Glomerular endothelial cell (primary cell): ENCODE measurements at places on chromosomes 4 and X. TPM values are rescaled to one million over a fixed set of nuclear protein-coding genes. Genes with fewer than 3 reads are reported as not detected.

DNA sequence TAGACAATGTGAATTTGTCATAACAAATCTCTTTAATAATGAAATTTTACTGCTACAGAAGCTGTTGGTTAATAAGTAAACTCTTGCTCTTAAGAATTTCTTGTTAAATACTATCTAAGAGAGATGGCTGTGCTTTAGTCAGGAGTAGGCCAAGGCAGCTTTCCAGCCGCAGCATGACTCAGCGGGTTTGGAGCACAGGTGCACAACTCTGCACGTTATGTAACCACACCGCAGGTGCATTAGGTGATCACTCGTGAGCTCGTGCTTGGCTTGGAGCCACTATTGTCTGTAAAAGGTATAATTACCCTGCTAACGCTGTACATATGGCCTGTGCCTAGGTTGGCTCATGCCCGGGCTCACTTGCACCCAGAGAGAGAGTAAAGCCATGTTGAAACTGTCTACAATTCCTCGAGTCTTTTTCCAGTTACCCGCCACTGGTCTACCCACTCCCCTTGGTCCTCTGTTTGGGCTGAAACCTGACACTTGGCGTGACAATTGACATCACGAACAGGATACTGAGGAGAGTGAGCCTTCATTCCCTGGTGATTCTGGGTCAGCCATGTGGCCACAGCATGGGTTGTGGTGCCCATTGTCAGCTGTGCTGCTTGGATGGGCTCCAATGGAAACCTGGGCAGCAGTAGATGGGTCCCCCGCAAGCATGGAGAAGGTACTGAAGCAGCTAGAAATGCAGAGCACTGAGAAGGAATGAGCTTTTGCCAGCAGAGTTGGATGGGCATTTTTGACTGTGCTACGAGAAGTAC, 18.4 kb upstream of the ANAPC4 start:
- DNase-seq = no peak

- DNase-seq = no peak
Observed at GRCh38 chr4:82360298-82361177, 13.3 kb downstream of the HNRNPD start.

DNA sequence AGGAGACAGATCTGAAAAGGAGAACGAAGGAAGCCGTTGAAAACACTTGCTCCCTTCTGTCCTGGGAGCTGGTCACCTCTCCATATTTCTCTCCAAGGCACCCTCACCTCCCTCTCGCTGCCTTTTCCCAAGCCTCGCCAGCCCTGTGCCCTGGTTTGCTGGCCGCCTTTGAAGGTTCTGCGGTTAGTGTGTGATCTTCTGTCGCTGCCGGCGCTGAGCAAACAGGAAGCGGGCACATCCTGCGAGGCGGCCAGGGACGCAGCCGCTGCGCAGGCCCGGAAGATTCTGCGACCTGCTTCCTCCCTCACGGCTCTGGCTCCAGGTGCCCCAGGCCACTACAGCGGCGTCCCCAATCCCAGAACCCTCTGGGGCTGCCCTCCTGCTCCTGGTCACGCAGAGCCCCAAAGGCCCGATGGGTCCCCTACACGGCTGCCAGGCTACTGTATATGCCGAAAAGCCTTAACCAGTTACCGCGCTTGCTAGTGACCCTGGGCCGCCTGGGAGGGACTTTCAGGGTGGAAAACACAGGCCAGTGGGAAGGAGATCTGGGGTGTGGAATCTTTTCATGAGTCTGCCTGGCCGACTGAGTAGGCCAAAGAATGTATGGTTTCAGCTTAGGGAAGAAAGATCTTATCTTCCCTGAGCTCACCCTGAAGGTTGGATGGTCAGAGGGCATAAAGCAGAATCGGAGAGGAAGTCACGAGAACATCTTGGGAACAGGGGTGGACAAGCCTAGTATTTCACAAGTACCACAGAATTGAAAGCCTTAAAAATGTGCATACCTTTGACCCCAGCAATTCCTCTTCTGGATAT, 2.3 kb upstream of the SASH3 start:
- DNase-seq = no peak

CTAG1A gene
- total RNA-seq = not detected in 2 replicates

- no peak for DNase-seq
Observed at GRCh38 chr4:163350672-163351071, 7.0 kb downstream of the NPY5R start.

- no peak for DNase-seq
Observed at GRCh38 chrX:120797188-120797851, 78.3 kb downstream of the CT47B1 start.

- no peak for DNase-seq
Observed at GRCh38 chrX:9847071-9847470, 60.8 kb downstream of the SHROOM2 start.

DNA sequence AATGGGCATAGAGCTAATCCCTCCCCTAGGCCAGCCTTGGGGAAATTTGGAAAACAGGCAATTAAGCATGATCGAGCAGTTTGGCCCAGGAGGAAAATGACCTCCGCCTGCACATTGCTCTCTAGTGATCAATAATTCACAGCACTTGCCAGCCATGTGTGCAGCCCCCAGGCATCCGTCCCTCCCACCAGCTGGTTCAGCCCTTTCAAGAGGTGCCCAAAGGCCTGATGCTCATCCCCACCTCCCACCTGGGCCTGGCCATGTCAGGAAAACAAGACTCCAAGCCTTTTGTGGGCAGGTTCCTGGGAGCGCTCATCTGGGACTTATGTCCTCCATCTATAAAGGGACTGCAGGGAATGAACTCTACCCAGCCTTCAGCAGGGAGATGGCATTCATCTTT, 17.5 kb upstream of the PPP2R2C start:
- no peak for DNase-seq

DNA sequence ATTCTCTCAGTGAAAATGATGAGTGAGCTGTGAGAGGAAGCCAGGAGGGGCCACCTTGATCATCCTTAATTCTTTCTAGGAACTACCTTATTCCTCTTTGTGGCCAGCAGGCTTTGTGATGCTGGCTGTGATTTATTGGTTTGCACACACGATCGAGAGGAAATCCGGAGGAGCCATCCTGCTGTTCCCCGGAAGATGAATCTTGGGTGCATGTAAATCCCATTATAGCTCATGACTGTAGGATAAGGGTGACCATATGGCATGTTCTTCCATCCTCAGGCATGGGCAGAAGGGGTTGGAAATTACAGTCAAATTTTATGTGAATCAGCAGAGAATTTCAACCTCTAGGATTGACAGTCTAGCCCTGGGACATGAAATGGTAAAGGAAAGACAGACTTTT, 254.5 kb downstream of the UNC5C start:
- no peak for DNase-seq
